ENCODE measurements at places on chromosomes 2 and 18.

GRCh38 chr18:10748641-10749040 is 222.8 kb downstream of the NAPG start:
- DNase-seq: no peak

DNA sequence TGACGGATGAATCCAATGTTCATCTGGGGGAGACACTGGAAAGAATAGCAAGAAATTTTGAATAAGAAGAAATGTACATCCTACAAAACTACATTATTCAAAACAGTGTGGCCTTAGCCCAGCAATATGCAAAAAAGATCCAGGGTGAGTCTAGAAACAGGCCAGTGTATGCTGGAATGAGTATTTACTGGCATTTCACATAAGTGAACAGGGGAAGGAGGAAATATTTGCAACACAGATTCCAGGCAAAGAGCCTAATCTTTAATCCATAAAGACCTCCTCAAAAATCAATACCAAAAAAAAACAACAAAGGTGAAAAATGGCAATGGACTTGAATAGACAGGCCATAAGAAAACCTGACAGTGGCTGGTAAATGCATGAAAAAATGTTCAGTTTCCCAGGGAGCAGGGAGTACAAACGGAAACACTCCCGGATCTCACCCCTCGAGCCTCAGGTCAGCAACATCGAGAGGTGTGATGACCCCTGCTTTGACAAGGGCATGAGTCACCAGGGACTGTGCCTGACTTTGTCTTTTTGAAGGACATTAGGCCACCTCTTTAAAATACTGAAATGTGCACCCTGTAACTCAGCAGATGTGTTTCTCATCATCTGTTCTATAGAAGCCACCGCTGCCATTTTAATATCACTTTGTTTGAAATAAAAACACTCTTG is 12.7 kb upstream of the GPC1 start:
- peak; percentile 5 for DNase-seq

- no peak for DNase-seq
These were observed 39.4 kb upstream of the SMAD2 start for GRCh38 chr18:47969816-47970215.

DNA sequence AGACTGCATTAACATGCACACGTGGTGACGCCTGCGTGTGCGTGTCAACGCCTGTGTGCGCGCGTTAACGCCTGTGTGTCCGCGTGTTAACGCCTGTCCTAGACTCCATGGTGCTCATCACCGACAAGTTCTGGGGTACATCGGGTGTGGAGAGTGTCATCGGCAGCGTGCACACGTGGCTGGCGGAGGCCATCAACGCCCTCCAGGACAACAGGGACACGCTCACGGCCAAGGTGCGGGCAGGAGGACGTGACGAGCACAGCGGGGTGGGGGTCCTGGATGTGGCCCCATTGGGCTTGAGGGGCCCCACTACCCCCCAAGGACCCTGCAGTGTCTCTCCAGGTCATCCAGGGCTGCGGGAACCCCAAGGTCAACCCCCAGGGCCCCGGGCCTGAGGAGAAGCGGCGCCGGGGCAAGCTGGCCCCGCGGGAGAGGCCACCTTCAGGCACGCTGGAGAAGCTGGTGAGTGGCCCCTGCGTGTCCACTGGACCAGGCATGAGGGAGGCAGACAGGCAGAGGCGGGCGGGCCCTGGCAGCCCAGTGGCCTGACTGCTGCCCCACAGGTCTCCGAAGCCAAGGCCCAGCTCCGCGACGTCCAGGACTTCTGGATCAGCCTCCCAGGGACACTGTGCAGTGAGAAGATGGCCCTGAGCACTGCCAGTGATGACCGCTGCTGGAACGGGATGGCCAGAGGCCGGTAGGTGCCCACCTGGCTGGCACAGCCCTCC is 29.2 kb downstream of the GPC1 start:
- DNase-seq: peak; percentile 59

GRCh38 chr18:32470460-32470713 is 295 bp downstream of the GAREM1 start:
- no peak for DNase-seq

DNA sequence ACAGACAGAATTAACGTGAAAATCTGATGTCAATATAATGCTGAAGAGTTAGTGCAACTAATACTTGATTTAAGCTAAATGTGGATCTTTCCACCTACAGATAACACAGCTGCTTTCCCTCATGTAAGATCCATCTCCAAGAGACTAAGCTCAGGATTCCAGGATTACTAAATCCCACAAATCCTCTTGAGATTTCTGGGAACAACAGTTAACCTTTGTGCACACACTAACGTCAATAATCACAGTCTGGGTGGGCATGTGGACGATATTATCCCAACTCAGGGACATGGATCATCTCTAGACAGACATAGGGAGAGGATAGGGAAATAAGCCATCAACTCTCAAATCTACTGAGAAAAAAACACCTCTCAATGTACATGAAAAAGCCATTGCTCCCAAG is 432.6 kb downstream of the SATB2 start:
- DNase-seq: no peak

DNA sequence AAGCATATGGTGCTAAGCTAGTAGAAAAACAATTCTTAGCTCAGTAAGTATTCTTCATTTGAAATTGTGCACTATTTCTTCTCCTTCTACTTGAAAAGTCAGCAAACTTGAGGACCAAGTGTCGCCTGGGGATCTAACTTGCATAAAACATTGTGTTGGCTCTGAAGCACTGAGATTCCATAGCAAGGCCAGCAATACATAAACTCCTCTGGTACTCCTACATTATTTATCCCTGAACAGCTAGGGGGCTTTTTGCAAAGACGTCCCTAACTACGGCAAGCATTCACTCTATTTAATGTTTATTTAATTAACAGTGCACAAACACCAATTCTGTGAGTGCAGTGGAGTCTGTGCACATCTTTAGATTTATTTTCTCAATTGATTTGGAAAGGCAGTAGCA is 392.2 kb downstream of the ERBB4 start:
- no peak for DNase-seq

DNA sequence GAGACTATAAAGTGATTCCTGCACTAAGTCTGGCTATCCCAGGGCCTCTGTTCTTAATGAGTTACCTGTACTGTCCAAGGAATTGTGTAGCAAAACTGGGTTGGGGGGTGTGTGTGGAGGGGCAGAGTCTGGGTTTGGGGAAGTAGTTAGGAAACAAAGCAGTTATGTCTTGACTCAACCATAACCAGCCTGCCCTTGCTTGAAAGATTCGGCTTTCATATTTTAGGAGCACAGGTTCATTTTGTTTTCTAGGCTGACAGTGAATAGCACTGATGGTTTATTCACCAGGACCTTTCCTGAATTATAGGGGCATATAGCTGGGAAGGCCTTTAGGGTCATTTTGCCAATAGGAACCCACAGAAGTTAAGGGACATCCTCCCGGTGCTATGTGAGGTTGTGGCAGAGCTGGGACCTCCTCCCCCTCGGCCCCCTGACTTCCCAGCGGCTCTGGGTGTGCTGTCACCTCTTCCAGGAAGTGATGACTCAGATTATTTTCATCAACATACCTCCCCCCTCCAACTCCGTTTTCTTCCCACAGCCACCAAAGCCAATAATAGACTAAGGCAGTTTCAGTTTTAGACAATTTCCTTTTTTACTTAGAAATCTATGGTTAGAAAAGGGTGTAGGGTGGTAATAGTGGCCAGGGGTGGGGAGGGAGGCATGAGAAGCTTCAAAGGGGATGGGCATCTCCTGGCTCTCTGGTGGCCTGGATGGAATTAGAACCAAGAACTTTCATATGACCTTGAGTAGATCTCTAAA is 44.8 kb downstream of the SETBP1 start:
- no peak for DNase-seq

DNA sequence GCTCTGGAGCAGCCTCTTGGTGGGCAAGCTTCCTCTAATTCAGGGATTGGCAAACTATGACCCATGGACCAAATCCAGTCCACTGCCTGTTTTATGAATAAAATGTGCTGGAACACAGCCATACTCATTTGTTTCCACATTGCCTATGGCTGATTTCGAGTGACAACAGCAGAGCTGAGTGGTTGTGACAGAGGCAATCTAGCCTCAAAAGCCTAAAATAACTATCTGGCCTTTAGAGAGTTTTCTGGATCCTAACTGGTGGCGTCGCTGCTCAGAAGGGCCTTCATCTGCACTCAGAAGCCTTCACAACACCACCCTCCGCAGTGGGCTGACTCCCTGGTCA is 147.1 kb downstream of the CCBE1 start:
- no peak for DNase-seq

DNA sequence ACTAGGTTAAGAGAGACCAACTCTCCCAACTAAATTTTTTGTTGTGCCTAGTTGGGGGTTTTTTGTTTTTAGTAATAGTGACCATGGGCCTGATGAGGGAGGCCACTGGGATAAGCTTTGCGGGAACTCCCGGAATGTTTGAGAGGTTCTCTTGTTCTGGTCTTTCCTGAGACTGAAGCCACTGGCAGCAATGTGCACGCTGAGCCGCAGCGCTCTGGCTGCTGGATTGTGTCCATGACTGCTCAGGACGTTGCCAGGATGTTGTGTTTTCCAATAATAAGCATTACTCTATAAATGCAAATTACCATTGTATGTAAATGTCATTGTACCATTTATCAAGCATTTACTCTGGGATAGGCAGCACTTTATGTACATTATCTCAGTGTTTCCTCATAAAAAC is 126.1 kb downstream of the GALNT1 start:
- no peak for DNase-seq

DNA sequence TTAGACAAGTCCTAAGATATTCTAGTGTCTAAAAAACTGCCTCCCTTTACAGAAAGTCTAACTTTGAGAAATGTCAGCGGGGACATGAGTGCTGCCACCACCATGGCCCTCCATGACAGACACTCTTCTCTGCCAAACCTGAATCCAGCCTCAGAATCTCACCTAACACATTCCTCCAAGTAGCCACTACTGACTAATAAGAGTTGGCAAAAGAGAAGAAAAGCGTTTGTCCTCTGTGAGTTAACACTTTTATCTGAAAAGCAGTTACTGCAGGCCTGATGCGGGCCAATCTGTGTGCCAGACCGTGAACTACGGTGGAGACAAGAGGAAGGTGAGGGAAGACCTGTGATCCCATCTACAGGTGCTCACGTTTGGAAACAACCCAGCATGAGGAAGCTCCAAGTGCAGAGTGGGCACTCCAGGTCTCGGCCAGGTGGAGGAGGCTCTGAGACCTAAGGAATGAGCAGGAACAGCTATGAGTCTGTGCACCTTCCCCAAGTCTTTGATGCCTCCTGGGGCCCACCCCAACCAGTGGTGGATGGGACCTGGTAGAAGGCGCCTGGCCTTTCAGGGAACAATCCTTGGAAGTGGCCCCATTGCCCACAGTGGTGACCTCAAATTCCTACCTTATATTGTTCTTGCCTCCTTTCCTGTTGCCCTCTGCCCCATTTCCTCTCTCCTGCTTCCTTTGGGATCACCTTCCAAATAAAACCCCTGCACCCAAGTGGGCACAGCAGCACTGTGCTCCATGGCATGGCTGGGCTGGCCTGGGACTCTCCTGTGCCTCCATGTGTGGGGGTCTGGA is 91.6 kb downstream of the BIN1 start:
- DNase-seq: no peak
